Mucosa of descending colon (tissue), 3 donors: ENCODE measurements at places on chromosomes 2 and 18.

DNA sequence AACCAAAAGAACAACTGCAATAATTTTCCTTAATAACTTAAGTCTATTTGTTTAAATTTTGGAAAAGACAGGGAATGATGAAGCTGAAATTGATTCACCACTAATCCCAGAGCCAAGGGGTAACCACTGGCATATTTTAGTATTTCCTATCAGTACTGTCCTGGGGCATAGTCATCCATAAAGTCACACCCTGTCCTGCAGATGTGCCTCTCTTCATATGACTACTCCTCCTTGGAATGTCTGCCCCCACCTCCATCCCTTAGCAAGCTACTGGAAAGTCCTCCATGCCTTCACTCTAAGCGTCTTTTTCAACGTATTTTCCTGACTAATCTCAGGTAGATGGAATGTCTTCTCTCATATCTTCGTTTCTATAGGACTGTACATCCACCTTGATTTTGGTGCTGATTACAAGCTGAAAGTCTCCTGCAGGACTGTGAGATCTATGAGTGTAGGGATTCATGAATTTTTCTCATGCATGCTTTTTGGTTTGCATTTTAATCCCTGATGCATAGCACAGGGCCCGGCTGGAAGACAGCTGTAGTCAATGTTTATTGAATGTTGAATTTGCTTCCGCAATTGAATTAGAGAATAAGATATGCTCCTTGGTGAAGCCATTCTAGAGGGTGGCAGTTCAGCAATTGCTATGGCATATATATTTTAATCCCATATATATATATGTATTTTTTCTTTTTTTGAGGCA, 85.6 kb downstream of the MOGAT1 start:
- no peak for DNase-seq

DNA sequence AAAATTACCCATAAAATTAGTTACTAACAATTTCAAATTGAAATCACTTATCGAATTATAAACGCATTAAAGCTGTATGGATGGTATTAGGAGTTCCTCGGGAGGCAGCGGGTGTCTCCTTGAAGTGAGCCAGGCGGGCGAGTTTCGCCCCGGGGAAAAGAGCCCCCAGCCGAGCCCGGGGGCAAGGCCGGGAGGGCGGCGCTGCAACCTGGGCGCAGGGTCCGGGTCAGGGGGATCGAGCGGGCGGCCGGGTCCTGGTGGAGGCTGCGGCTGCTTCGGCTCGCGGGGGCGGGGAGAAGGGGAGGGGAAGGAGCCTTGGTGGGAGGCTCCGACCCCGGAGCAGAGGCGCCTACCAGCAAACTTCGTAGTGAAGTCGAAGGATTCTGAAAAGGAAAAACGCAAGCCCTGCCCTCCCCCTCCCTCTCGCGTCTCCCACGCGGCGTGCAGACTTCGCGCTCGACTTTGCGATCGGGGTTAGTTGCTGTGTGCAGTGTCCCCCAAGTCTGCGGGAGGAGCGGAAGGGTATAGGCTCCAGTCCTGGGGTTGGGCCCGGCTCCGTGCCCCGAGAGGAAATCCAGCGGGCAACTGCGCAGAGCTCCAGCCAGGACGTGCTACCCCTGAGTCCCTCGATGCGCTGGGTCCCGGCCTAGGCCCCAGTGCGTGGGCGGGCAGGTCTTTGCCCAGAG, 140.8 kb downstream of the MEIS1 start:
- DNase-seq = peak; percentile 51

DNA sequence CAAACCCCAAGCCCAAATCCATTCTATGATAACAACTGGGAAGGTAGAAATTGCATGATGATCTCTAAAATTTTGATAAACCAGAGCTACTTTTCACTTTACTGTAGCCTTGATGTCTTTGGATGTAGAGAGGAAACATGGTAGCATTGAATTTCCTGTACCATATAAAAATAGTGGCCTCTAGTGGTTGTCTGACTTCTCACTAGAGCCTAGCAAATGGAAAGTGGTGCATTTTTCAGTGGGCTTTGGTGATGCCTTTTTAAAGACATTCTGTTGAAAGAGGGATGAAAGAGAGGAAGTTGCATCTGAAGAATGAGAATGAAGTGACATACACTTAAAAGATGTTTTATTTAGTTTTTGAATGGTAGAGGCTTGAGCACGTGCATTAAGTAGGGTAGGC, 662.2 kb downstream of the XIRP2 start:
- no peak for DNase-seq

GRCh38 chr2:146349334-146349733, 1495.5 kb upstream of the ACVR2A start:
- no peak for DNase-seq

DNA sequence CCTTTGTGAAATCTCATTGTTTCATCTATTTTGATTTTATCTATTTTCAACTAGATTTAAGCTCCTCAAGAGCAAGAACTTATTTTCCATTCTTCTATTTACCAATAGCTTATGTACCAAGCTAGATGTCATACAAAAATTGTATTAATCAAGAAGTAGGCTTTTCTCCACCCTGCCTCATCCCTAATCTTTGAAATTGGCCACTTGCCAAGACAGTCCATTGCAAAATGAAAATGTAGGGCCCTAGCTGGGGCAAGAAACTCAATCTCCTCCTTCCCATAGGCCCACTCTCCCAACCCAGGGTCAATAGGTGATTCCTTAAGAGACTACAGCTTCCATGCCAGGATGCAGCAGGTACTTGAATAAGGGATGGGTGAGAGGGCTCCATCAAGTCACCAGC, 39.3 kb upstream of the STPG4 start:
- no peak for DNase-seq

DNA sequence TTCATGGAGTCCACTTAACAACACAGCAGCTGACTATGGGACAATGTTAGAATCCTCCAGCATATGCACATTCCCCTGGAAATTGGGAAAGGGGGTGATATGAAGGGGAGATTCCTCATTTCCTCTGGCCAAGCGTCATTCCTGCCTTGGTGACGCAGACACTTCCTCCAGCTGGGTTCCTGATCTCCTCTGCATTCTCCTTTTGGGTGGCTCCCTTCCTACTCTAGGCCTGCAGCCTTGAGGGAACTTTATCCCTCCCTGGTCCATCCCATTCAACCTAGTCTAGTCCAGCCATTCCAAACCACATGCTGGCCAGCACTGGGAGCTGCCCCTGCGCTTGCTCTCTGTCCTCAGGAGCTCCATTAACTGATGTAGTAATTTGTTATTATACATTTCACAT, 216.8 kb downstream of the VAPA start:
- no peak for DNase-seq

DNA sequence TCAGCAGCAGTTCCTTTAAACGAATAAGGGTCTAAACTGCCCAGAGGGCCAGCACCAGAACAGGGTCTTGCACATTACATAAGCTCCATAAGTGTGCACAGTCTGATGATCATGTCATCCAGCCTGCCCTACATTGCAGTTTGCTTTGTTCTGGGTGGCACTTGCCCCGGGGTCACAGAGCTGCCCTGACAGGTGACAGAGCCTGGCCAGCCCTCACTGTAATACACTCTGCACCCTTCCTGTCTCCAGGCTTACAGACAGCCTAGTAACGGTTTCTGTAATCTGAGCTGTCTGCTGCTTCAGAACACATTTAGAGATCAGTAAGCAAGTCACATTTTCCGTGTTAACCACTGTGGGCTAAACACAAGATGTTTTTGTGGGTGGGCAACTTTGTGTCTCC, 213.3 kb downstream of the FAM210A start:
- no peak for DNase-seq

DNA sequence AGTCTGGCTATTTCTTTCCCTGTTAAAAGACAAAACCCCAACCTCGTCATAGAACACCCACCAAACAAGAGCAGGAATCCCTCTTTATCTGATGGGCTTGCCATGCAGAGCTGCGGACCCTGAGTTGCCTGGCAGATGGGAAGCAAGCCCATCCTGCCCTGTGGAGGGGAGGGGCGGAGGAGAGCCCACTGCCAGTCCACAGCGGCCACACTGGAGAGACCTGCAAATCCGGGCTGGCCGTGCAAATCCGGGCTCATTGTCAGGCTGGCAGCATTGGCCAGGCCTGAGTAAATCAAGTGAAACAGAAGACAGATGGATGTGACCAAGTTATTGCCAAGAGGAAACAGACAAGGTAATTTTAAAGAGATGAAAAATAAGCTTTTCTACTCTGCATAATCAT, 22.0 kb downstream of the MYL12B start:
- no peak for DNase-seq

DNA sequence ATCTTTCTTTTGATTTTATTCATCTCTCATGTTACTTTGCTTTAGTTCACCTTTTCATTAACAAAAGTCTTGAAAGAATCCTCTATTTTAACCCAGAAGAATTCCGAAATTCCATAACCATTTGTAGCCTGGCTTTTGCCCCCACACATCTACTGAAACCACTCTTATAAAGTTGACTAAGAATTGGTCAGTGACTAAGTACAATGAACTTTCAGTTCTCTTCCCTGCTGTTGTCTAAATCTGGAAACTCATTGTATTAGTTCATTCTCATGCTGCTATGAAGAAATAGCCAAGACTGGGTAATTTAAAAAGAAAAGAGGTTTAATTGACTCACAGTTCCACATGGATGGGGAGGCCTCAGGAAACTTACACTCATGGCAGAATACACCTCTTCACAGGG, 49.9 kb upstream of the PNPT1 start:
- no peak for DNase-seq

GRCh38 chr18:7096838-7097237, 20.8 kb downstream of the LAMA1 start:
- no peak for DNase-seq

DNA sequence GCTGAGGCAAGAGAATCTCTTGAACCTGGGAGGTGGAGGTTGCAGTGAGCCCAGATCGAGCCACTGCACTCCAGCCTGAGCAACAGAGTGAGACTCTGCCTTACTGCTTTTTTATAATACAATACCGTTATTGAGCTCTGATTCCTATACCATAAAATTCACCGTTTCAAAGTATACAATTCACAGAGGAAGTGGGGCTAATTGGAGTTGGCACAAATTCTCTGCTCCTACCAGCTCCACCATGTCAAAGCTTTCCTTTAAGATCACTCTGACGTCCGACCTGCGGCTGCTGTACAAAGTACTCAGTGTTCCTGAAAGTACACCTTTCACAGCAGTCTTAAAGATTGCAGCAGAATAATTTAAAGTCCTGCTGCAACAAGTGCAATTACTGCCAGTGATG, 29.6 kb upstream of the CYBRD1 start:
- no peak for DNase-seq

DNA sequence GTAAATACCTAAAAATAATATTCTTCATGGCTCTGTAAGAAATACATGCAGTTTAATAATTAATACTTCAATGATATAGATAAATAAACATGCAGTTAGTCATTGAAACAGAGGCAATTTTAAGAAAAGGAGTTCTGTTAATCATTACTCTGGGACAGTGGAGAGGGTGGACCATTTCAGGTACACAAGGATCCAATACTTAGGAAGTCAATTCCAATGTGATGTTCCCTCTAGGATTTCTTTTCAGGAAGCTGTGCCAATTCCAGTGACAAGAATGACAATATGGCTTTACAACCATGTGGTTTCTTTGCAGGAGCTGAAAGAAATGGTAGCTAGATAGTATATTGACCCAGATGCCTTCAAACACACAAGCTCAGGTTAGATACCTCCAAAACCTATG, 175.8 kb upstream of the NETO1 start:
- no peak for DNase-seq

GRCh38 chr2:19868701-19869580, 32.8 kb downstream of the TTC32 start:
- DNase-seq = peak; percentile 55

GRCh38 chr18:78981989-78982620, 2.5 kb downstream of the SALL3 start:
- no peak for DNase-seq

GRCh38 chr2:57902578-57902977, 144.0 kb upstream of the VRK2 start:
- no peak for DNase-seq

DNA sequence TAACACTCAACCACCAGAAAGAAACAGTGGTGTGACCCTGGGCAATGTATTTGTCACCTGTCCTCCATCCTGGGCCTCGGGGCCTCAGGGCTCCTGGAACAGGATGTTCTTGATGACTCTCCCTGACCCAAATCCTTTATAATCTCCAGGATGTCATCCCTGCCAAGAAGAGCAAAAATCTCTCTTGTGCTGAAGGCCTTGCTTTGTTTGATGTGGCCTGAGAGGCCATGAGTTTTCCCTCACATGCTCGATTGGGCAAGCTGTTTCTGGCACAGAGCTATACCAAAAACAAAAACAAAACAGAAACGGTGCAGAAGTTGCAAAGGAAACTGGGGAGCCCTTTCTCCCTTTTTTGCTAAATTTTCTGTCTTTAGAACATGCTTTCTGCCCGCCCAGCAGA, 35.7 kb upstream of the ST3GAL5 start:
- peak; percentile 27 for DNase-seq
